ENCODE measurements at places on chromosomes 2 and 18.

DNA sequence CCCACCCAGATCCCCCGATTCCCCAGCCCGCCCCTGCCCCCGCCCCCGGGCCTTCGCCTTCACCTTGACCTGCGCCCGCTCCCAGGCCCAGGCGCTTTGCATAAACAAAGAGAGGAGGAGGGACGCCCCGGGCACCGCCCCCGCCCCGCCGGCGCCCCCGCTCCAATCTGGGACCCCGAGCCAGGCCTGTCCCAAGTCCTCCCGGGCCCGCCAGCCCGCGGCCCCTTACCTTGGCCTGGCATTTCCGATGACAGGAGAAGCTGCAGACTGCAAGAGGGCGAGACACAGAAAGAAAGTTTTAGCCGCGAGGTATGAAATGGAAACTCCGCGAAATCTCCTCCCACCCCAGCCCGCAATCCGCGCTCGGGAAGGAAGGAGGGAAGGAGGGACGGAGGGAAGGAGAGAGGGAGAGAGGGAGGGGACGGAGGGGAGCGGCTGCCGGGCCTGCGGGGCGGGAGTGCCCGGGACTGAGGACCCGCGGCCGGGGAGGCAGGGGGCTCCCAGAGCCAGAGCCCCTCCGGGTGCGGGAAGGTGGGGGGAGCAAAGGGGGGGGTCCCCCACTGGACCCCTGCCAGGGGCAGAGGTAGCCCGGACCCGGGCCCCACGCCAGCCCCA, 24.2 kb downstream of the TNS1 start:
- no peak for DNase-seq

GRCh38 chr2:141524777-141525176, 606.0 kb downstream of the LRP1B start:
- no peak for DNase-seq

GRCh38 chr2:72442270-72442669, 294.6 kb upstream of the CYP26B1 start:
- DNase-seq: no peak

- DNase-seq: no peak
These were observed 8.9 kb upstream of the DGUOK start for GRCh38 chr2:73917696-73918207.

GRCh38 chr2:201233812-201234662, 26.3 kb upstream of the CASP8 start:
- no peak for DNase-seq

DNA sequence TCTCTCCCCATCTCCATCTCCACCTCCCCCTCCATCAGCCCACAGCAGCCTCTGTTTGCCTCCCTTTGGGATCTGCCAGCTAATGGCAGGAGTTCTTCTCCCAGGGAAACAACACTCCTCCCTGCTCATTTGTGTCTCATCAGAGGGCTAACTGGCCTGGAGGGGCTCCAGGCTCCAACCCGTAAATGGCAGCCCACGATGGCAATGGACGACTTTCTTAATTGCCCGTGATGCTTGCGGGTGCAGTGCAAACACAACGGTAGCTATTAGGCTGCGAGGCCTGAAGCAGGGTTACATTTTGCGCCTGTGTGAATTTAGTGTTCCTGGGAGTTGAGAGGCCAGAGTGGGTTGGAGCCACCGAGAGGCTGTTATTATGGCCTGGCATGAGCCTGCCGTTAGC, 285.1 kb downstream of the TNS1 start:
- no peak for DNase-seq
